Hepatocyte (in vitro differentiated cells): ENCODE measurements at places on chromosomes 12 and 14. TPM values are rescaled to one million over a fixed set of nuclear protein-coding genes. Genes with fewer than 3 reads are reported as not detected.
A peak's percentile ranks its signal among the peaks of the same experiment; 100 is the strongest.

DNA sequence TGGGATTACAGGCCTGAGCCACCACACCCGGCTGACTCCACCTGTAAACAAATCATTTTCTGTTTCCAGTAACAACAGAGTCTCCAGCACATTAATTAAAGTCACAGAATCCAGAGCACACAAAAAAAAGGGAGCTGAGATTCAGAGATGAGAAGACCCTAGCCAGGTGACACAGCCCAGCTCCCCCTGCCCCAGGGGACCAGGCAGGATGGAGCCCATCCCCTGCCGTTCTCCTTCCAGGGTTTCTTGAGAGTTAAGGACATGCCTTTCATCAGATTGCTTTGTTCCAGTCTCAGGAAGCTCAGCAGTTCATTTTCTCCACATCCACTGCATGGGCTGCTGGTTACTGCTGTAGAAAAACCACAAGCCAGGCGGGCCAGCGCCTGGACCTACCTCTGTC is 81.2 kb downstream of the RIMBP2 start:
- no peaks in the 10 kb centered on the region for H3K4me1 ChIP-seq
- H3K27ac ChIP-seq = no peak overlapping the region
- no peaks in the 10 kb centered on the region for H3K27me3 ChIP-seq
- no peak for DNase-seq
- H3K36me3 ChIP-seq = no peaks in the 10 kb centered on the region
- H3K4me3 ChIP-seq = no peak overlapping the region

DNA sequence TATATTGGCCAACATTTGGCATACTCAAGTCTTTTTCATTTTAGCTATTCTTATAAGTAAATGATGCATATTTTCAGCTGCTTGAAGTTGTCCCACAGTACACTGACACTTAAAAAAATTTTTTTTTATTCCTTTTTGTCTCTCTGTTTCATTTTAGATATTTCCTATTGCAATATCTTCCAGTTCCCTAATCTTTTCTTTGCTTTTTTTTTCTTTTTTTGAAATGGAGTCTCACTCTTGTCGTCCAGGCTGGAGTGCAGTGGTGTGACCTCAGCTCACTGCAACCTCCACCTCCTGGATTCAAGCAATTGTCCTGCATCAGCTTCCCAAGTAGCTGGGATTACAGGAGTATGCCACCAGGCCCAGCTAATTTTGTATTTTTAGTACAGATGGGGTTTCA is 217.4 kb upstream of the KRR1 start:
- DNase-seq = no peak
- H3K4me3 ChIP-seq = no peak overlapping the region
- H3K27me3 ChIP-seq = no peaks in the 10 kb centered on the region
- H3K27ac ChIP-seq = no peak overlapping the region
- no peaks in the 10 kb centered on the region for H3K4me1 ChIP-seq
- no peaks in the 10 kb centered on the region for H3K36me3 ChIP-seq

DNA sequence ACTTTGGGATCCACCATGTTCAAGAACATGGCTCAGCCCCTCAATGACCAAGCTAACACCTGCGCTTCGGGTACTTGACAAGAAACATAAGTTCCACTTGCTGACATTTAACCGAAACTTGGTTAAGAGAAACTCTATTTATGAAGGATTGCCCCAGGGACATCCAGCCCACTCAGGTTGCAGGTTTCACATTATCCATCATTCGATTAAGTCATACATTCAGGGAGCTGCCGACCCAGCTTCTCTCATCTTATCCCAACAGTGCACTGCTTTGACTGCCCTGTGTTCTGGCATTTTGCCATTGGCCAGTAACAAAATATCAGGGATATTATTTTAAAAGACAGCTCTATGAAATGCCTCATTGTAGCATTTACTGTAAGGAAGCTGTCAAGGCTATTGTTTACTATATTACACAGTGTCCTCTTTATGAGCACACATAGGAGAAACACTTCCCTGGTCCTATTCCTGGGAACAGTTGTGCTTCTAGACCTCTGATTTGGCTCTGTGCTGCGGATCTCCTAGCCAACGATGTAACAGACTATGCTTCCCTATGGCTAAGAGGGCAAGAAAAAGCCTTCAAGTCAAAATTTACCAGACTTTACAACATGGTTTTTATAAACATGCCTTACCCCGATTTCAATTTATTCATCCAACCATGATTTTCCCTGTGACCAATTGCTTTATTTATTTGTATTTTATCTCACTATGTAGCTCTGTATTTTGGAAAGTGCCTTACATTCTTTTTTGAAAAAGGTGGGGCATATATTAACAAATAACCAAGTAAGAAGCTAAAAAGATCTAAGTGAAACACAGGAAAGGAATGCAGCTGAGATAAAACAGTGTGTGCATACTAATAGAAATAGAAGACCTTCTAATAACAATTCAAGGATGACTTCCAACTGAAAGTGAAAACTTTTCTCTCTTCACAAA is 109.3 kb downstream of the ITPR2 start:
- peaks cover 13% of the 10 kb centered on the region for H3K4me1 ChIP-seq
- no peak for DNase-seq
- no peaks in the 10 kb centered on the region for H3K27me3 ChIP-seq
- no peaks in the 10 kb centered on the region for H3K36me3 ChIP-seq
- H3K27ac ChIP-seq = peak overlapping the region; percentile 65

DNA sequence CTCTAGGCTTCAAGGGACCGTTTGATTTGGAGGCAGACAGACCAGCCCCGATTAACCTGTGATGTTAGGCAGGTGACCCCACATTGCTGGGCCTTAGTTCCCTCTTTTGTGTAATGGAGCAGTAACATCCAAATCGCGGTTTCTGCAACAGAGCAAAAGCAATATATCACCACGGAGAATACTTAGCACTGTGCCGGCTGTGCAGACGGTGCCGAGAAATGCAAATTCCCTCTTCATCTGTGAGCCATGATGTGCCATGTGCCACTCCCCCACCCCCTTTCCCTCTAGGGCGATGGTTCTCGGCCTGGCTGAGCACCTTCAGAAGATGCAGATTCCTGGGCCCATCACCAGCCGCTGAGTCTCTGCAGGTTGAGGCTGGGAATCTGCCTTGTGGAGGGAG is 10.9 kb downstream of the BCL7A start:
- H3K4me3 ChIP-seq = no peak overlapping the region
- no peaks in the 10 kb centered on the region for H3K4me1 ChIP-seq
- no peaks in the 10 kb centered on the region for H3K36me3 ChIP-seq
- no peaks in the 10 kb centered on the region for H3K27me3 ChIP-seq
- no peak for DNase-seq
- no peak overlapping the region for H3K27ac ChIP-seq

GRCh38 chr12:65934480-65935115 is 110.3 kb downstream of the HMGA2 start:
- no peak overlapping the region for H3K27ac ChIP-seq
- no peaks in the 10 kb centered on the region for H3K36me3 ChIP-seq
- DNase-seq = no peak
- H3K27me3 ChIP-seq = no peaks in the 10 kb centered on the region
- H3K4me3 ChIP-seq = no peak overlapping the region
- peaks cover 35% of the 10 kb centered on the region for H3K4me1 ChIP-seq

DNA sequence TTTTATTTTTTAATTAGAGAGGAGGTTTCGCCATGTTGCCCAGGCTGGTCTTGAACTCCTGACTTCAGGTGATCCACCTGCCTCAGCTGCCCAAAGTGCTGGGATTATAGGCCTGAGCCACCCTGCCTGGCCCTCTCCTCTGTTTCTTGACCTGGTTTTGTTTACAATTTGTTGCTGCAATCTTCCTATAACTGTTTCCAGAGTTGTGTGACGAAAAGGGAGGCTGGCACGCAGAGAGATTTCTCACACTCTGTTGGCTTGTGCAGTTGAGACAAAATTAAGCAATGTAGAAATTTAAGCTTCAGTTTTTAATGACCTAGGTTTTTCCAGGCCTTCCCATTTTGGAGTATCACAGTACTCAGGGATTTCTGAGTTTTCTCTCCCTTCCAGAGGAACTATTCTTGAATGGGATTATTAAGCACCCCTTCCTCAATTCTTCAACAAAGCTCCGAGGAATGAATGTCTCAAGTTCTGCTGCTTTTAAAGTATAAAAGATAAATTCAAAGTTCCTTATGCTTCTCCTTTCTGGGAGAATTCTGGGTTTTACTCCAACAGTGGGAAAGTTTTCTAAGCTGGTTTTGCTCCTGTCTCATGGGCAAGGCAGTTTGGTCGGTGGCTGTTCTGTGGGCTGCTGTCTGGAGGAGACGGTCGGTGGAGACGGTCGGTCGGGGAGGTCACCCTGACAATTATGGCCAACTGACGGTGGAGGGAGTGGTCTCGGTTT is 20.4 kb upstream of the FOS start:
- peak overlapping the region; percentile 99 for H3K27ac ChIP-seq
- H3K27me3 ChIP-seq = no peaks in the 10 kb centered on the region
- H3K36me3 ChIP-seq = no peaks in the 10 kb centered on the region
- DNase-seq = peak; percentile 59
- H3K4me3 ChIP-seq = no peak overlapping the region

The MYH7 gene
- 0.23 TPM in 1 of 2 replicates, not detected in the other for polyA plus RNA-seq

The CLEC6A gene
- polyA plus RNA-seq = not detected in 2 replicates

The CABP1 gene
- 0.74 TPM in 1 of 2 replicates, not detected in the other for polyA plus RNA-seq

The RD3L gene
- not detected in 2 replicates for polyA plus RNA-seq
